DND-41 (cell line): ENCODE measurements at places on chromosomes 16 and 17.

DNA sequence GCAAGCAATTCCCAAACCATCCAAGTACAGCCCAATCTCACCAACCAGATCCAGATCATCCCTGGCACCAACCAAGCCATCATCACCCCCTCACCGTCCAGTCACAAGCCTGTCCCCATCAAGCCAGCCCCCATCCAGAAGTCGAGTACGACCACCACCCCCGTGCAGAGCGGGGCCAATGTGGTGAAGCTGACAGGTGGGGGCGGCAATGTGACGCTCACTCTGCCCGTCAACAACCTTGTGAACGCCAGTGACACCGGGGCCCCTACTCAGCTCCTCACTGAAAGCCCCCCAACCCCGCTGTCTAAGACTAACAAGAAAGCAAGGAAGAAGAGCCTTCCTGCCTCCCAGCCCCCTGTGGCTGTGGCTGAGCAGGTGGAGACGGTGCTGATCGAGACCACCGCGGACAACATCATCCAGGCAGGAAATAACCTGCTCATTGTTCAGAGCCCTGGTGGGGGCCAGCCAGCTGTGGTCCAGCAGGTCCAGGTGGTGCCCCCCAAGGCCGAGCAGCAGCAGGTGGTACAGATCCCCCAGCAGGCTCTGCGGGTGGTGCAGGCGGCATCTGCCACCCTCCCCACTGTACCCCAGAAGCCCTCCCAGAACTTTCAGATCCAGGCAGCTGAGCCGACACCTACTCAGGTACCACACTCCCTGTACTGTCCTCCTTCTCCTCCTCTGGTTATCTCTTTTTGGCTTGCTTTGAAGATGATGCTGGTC, 20.6 kb downstream of the SP2 start:
- no peak for DNase-seq

DNA sequence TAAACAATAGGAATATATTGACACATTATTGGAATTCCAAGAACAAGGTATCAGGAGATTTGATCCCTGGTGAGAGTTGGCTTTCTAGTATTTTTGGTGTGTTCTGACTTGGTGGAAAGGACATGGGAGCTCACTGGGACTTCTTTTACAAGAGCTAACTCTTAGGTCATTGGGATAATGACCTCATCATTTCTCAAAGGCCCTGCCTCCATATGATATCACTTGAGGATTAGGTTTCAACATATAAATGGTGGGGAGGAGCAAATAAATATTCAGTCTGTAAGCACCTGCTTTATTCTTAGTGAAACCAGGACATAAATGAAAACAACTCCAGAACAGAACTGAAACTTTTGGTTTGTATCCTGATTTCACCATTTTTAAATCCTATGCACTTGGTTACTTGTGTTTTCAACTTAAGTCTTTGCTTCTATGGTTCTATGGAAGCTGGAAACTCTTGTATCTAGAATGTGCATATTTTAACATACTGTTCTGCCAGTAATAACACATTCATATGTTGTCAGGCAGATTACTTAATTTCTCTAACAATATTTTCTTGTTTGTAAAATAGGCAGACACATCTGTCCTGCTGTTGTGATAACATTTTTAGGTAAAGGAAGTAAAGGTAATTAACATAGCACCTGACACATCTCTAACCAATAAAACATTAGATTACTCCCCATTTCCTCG, 1527.7 kb upstream of the CDH8 start:
- no peak for DNase-seq

GRCh38 chr16:67147437-67148140, 3.2 kb downstream of the B3GNT9 start:
- DNase-seq = no peak

- no peak for DNase-seq
Observed at GRCh38 chr17:49776551-49777300, 11.8 kb upstream of the KAT7 start.

- no peak for DNase-seq
Observed at GRCh38 chr17:56718515-56718914, 115.2 kb downstream of the C17orf67 start.

GRCh38 chr17:81536299-81537290, 8.4 kb downstream of the FSCN2 start:
- DNase-seq = no peak

DNA sequence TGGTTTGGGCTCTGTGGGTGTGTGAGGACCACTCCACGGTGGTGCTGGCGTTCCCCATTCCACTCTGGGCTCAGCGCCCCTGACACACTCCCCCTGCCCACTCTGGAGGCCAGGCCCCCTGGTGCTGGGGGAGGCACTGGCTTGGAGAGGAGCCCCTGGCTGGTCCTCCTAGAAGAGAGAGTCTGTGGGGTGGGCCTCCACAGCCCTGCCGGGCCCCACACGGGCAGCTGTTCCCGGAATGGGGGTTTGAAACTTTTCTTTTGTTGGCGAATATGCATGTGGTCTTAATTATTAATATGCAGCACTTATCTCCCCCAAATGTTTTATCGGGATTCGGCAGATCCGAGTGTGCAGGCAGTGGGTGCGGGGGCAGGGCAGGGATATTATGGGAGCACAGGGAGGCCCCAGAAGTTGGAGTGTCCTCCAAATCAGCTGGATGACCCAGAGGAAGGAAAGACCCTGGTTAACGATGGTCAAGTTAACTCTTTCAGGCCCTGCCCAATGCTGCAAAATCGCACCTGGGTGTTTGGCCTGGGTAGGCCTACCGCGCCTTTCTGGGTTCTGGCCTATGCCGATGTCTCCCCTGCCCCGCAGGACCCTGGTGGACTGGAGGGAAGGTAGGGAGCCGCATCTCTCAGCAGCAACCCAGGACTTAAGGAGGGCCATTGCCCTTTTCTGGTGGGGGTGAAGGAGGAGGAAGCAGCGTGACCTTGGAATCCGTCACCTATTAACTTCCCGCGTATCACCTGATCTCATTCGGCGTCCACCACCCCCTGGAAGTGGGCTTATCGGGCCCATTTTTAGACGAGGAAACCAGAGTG, 36.0 kb downstream of the TMEM235 start:
- DNase-seq = no peak

GRCh38 chr17:69122065-69122464, 19.6 kb downstream of the ABCA6 start:
- DNase-seq = no peak

DNA sequence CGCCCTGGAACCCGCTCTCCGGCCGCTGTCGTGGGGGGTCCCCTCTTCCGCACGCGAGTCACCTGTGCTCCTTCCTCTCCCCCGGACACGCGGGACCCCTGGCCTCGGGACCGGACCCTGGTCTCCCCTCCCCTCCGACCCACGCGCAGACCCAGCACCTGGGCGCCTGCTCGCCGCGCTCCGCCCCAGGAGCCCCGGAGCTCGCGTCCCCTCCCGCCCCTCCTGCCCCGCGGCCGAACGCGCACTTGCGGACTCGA, 762 bp downstream of the RAB40B start:
- DNase-seq = no peak

GRCh38 chr17:7336240-7337175, at the start of gene ACAP1:
TSS of gene ACAP1 (plus strand) at chr17:7336529. CDS start at chr17:7336735, 206 bp downstream.
- peak; percentile 97 for DNase-seq

- DNase-seq = no peak
Observed at GRCh38 chr17:3813171-3813570, 12.2 kb upstream of the ITGAE start.

- DNase-seq = peak; percentile 89
Observed at GRCh38 chr16:56708525-56709442, 21.1 kb upstream of the NUP93 start.

GRCh38 chr17:37813751-37814150, 68.9 kb upstream of the HNF1B start:
- no peak for DNase-seq

- no peak for DNase-seq
Observed at GRCh38 chr16:83138976-83139690, 512.4 kb downstream of the CDH13 start.

- DNase-seq = no peak
Observed at GRCh38 chr17:67493812-67494211, 116.7 kb downstream of the PITPNC1 start.

DNA sequence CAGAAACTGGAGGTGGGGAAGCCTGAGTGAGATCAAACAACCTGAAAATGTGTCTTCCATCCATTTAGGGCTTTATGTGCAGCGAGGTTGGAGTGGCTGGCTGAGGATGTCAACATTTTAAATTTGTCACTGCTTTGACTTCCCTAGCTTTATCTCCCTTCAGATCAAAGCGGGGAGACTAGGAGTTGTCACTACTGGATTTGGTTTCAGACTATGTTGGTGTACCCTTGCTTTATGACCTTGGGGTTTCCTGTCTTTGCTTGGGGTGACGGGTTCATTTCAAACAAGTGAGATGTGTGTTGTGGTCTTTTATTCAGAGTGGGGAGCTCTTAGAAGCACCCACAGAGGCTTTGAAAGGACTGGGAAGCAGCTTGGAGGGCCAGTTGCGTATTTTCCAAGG, 25.6 kb downstream of the MSI2 start:
- peak; percentile 52 for DNase-seq

- DNase-seq = peak; percentile 21
Observed at GRCh38 chr16:88527186-88527936, 42.8 kb upstream of the ZC3H18 start.

- no peak for DNase-seq
Observed at GRCh38 chr17:29294580-29294900, 592 bp upstream of the NUFIP2 start.

GRCh38 chr17:31002047-31002446, 31.2 kb downstream of the RNF135 start:
- no peak for DNase-seq

- no peak for DNase-seq
Observed at GRCh38 chr17:33837281-33837680, 417.8 kb upstream of the CCL2 start.

- DNase-seq = no peak
Observed at GRCh38 chr17:80846932-80847331, 144.7 kb upstream of the CHMP6 start.

- DNase-seq = no peak
Observed at GRCh38 chr17:9801505-9801904, 10.1 kb upstream of the DHRS7C start.

DNA sequence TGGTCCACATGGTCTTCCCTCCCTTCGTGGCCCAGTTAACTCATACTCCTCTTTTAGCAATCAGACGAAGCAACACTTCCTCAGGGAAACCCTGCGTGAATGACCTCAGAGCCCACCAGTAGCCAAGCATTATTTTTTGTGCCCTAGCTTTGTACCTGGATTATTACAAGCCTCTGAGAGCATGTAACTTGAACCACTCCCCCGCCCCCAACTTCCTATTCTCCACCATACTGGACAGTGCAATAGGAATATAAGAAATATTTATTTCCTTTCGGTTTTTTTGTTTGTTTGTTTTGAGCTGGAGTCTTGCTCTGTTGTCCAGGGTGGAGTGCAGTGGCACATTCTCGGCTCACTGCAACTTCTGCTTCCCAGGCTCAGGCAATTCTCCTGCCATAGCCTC, 2.9 kb downstream of the CPPED1 start:
- no peak for DNase-seq

DNA sequence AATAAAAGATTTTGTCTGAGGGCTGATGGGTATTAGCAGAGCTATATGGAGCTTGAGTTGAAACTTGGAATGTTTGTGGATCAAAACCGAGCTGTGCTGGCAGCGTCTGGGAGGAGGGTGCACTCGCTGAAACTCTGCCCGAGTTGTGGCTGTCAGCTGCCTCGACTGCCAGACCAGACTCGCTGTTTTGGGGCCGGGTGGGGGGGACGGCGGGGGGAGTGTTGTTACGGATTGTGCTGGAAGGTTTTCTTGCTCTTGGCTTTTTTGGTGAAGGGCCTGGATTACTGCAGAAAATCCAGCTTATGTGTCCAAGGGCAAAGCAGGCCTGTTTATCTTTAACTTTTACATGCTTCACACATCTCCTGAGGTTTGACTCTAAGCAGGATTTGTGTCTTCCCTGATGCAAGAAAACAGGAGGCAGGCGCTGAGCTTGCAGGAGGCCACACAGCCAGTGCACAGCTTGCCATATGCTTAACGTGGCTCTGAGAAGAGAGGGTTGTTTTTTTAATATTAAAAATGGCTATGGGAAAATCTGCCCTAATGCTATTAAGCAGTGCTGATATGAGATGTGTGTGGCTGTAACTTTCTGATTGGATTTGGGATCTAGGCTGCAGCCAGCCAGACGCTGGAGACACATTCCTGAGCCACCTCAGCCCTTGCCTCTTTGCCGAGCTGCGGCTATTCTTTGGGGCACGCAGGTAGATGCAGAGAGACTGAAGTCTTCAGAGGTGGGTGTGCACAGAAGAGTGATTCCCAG, 20.5 kb upstream of the RPTOR start:
- DNase-seq = no peak

DNA sequence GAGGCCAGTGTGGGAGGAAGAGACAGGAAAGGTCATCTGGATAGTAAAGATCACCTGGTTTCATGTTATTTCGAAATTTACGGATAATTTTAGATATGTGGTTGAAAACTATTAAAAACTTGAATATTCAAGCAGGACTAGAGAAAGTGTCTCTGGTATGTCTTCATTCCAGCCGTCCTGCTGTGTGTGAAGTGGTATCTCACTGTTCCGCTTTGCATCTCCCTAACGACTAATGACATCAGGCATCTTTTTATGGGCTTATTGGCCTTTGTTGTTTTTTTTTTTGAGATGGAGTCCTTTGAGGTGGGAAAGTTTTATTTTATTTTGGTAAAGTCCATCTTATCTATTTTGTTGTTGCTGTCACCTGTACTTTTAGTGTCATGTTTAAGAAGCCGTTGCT, 214.4 kb upstream of the CHMP6 start:
- no peak for DNase-seq

DNA sequence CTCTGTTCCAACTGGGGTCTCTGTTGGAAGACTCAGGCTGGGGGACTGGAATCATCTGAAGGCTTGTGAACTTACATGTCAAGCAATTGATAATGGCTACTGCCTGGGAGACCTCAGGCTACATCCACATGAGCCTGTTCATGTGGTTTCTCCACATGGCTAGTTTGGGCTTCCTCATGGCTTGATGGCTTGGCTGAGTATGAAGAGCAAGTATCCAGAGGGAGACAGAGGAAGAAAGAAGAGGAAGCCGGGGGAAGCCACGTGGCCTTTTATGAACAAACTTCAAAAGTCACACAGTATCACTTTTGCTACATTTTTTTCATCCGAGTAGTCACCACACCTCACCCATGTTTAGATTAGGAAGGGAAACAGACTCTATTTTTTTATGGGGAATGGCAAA, 158.9 kb downstream of the TRIM37 start:
- no peak for DNase-seq

- DNase-seq = no peak
Observed at GRCh38 chr17:31328160-31328535, 6.7 kb upstream of the EVI2A start.

- no peak for DNase-seq
Observed at GRCh38 chr17:31595076-31595475, 203.6 kb downstream of the RAB11FIP4 start.

DNA sequence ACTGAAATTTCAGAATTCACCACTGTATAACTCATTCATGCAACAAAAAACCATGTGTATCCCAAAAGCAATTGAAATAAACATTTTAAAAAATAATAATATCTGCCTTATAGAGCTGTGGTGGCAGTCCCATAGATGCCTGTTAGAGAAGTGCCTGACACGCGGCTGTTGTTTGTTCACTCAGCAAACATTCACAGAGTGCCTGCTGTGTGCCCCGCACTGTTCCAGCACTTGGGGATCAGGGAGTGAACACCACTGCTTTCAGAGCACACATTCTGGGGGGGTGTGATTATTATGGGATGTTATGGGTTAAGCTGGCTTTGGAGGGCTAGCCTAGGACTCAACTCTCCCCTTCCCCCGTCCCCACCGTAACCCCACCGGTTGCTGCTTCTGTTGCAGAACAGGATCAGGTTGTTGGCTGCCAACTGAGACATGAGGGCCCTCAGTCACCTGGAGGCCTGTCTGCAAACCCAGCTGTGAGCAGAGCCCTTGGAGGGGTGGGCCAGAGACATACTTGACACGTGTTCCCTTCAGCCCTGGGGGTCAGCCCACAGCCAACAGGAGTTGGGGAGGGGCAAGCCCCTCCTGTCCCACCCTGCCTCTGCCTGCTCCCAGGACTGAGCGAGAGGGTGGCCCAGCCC, 103.3 kb upstream of the CIBAR2 start:
- DNase-seq = no peak
